Activated T-cell treated with anti-CD3 and anti-CD28 coated beads, Interleukin-2, amount 50 U/mL, for 48 hours (primary cell): ENCODE measurements at places on chromosomes 6 and 20.

GRCh38 chr6:142784344-142784743 lies 160.6 kb downstream of the HIVEP2 start:
- no peak for DNase-seq

DNA sequence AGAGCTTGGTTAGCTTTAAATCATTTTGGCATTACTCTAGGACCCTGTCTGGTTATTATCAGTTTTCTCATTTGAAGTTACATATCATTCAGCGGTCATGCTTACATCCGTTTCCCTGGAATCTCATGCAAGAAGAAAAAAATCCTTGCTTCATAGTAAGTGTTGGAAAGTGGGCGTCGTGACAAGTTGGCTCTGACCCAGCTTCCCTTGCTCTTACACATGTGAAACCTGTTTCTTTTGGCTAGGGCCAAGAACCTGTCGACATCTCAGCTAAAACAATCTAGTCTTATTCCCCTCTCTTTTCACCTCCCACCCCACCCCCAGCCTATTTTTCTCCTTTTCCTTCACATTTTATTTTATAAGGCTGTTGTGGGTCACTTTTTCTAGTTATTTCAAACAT lies 45.5 kb downstream of the ANKS1A start:
- DNase-seq = no peak

GRCh38 chr20:19867940-19868371 lies 109.9 kb downstream of the RIN2 start:
- DNase-seq = no peak

GRCh38 chr6:20182926-20183521 lies 29.2 kb downstream of the MBOAT1 start:
- DNase-seq = no peak

DNA sequence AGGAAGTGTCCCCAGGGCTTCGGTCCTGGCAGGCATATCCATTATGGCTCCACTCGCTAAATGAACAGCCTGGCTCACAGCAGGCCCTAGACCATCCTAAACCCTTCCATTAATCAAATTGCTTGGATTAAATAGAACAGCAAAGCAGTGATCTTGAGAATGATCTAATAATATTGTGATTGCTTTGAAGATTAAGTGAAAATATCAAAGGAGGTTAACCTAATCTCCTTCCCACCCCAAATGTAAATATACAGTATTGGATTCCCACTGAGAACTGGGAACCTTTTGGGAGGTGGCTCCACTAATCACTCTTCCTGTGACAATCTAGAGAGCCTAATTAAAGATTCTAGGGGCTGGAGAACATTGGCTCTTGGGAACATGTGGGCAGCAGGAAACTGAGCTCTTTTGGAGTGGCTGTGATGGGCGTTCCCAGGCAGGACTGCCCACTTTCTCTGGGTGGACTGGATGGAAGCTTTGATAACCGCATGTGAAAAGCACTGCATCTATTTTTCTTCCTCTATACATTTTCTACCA lies 68.3 kb upstream of the FRMD1 start:
- no peak for DNase-seq

- DNase-seq = no peak
These were observed 367.2 kb downstream of the EPM2A start for GRCh38 chr6:145368075-145368474.

GRCh38 chr6:116726947-116727346 lies 38.6 kb downstream of the FAM162B start:
- DNase-seq = no peak

DNA sequence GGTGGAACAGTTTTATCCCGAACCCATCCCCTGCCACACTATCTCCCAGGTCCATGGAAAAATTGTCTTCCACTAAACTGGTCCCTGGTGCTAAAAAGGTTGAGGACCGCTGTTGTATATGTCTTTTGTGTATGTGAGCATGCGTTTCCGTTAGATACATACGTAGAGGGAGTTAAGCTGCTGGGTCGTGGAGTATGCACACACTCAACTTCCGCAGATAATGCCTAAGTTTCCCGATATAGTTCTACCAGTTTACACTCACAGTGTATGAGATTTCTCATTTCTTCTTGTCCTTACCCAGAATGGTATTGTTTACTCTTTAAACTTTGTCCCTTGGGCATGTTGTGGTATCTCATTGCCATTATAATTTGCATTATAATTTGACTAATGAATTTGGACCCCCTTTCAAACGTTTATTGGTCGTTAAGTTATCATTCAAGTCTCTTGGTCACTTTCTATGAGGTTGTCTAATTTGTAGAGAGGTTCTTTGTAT lies 50.5 kb upstream of the SCAF8 start:
- no peak for DNase-seq

GRCh38 chr20:1299522-1299921 lies 29.4 kb downstream of the SDCBP2 start:
- DNase-seq = peak; percentile 67

- DNase-seq = no peak
These were observed 23.3 kb downstream of the NPEPL1 start for GRCh38 chr20:58715801-58716475.

GRCh38 chr20:50034567-50035180 lies 51.9 kb downstream of the SNAI1 start:
- DNase-seq = no peak

- DNase-seq = no peak
These were observed 104.6 kb downstream of the EPB41L2 start for GRCh38 chr6:130958468-130958867.

DNA sequence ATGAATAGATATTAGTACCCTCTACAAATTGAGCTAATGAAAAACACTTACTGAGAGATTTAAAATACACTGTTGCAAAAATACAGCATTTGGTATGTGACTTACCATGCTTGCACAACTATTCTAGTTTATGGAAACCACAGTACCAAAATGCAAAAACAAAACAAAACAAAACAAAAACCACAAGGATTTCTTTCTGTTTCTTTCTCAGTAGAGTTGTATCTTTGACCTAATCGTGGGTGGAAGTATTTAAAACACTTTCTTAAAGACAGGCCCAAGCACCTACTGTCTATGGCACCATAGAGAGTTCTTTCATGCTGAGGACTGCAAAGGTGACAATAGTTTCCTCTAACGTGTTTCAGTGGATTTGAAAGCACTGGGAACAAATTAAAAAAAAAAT lies 95.3 kb upstream of the C6orf118 start:
- DNase-seq = no peak

DNA sequence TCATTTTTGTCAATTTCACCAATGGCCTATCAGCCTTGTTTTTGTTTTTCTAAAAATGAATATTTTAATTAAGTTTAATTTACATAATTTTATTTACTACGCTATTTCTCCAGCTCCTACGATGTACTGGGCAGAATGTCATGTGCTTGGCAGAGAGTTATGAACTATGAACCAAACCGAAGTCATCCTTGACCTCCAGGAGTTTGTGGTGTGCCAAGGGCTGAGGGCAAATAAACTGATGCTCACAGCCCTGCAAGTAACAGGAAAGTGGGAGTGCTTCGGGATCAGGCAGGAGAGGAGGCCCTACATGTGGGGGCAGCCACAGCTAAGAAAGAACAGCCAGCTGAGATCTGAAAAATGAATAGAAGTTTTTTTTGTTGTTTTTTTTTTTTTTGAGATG lies 38.6 kb downstream of the ZNF217 start:
- DNase-seq = no peak

GRCh38 chr6:125231133-125231532 lies 70.6 kb downstream of the HDDC2 start:
- no peak for DNase-seq

- no peak for DNase-seq
These were observed 93.6 kb downstream of the RPP40 start for GRCh38 chr6:4910037-4910760.

GRCh38 chr20:19588241-19588640 lies 169.8 kb upstream of the RIN2 start:
- no peak for DNase-seq

- no peak for DNase-seq
These were observed 77.7 kb downstream of the FLRT3 start for GRCh38 chr20:14259689-14260088.

DNA sequence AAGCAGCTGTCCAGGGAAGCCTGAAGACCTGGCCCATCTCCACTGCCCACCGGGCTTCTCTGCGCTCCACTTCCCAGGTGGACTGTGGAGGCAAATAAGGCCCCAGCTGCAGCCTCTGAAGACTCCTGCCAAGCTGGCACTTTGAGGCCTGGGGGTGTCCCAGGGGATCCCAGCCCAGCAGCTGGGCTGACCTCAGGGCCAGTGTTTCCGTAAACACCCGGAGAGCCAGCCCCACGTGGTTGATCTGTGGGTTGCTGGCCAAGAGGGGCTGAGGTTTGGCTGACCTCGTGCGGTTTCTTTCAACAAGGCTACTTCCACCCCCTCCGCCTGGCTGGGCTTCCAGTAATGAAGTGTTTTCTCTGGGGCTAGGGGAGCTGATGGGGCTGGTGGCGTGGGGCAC lies 12.4 kb upstream of the CCN5 start:
- DNase-seq = no peak

- DNase-seq = no peak
These were observed 128.5 kb downstream of the FLRT3 start for GRCh38 chr20:14208956-14209355.

GRCh38 chr6:158188591-158188990 lies 20.4 kb downstream of the GTF2H5 start:
- no peak for DNase-seq

- no peak for DNase-seq
These were observed 6.3 kb downstream of the ADTRP start for GRCh38 chr6:11772109-11772825.

- DNase-seq = no peak
These were observed 264.8 kb upstream of the SUPT3H start for GRCh38 chr6:45642331-45643125.

GRCh38 chr20:50038574-50038991 lies 55.8 kb downstream of the SNAI1 start:
- no peak for DNase-seq

- DNase-seq = no peak
These were observed 26.4 kb upstream of the PAQR8 start for GRCh38 chr6:52335576-52335975.

GRCh38 chr20:49893242-49894072 lies 21.9 kb downstream of the SPATA2 start:
- peak; percentile 73 for DNase-seq

DNA sequence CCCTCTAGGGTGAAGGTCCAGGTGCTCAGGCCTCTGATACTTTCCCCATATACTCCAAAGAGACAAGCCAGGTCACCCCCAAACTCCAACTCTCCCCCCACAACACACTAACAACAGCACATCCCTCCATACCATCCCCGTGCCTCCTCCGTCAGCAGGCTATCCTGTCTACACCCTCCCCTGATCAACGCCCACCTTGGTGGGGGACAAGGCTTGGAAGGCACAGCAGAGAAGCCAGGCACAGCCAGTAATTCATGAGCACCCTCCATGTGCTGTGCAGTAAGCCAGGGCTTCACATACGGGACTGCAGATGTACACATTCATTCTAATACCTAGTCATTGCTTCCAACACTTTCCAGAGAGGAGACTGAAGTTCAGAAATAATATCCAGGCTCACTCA lies 57.6 kb downstream of the TRERF1 start:
- DNase-seq = peak; percentile 34
